ENCODE measurements at places on chromosomes 5 and 9.

GRCh38 chr9:102631559-102631958 lies 363.6 kb upstream of the CYLC2 start:
- no peak for DNase-seq

DNA sequence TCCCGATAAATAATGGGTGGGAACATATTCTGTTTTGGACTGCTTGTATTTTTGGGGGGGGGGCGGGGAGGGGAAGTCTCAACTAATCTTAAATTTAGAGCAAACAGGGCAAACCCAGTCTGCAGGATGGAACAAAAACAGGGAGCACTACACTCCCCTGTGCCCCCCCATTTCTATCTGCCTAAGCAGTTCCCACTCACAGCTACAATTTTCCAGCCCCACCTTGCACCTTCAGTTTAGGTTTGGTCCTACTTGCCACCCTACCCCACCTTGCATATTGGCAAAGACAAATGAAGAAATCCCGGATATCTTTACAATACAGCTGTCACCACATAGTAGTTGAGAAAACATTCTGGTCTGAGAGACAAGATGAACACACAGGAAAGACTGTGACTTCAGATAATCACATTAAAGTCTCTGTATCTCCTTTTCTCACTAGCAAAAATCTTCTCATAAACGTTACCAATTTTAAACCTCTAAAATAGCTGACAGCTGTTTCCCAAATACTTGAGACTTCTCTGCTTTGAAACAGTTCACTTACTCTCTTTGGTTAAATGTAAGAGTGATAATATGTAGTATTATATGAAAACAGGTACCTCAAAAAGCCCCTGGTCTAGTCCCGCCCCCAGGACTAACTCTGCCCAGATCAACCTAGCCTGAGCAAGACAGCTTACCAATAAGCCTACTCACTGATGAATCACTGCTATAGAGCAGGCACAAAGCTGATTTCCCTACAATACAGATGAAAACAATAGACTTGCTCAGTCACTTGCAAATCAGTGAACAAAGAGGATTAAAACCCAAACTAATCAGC lies 5.2 kb upstream of the RAPGEF6 start:
- no peak for DNase-seq

GRCh38 chr9:89746385-89747116 lies 141.7 kb downstream of the GADD45G start:
- no peak for DNase-seq

DNA sequence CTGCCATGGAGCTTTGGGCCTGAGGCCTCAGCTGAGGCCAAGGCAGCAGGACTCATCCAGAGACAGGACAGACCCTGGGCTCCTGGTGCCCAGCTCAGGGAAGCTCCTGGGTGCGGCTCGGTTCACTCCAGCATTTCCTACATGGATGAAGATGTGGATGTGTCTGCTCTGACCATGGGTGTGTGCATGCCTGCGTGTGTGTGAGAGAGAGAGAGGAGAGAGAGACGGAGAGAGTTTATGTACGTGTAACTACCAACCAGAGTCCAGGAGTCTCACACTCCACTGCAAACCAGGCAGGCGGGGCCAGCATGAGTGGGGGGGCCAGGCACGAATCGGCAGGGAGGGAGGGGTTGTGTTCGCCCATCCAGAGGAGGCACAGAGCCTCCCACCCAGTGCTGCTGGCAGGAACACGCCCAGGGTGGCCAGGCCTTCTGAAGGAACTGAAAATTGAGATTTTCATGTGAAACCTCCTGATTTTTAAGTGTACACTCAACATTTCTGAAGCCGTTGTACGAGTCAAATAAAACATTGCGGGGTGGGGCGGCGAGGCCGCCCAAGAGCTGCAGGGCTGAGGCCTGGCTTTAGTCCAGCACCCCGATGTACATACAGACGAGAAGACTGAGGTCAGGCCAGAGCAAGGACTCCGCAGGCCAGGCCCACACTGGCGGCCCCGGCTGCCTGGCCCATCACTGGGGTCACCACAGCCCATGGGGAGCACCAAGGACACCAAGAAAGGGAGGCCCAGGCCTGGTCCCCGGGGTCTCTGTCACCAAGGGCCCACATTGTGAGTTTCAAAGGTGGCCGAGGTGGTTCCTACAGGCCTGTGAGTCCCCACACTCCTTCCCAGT lies 88.7 kb downstream of the ADAMTS2 start:
- DNase-seq: no peak

DNA sequence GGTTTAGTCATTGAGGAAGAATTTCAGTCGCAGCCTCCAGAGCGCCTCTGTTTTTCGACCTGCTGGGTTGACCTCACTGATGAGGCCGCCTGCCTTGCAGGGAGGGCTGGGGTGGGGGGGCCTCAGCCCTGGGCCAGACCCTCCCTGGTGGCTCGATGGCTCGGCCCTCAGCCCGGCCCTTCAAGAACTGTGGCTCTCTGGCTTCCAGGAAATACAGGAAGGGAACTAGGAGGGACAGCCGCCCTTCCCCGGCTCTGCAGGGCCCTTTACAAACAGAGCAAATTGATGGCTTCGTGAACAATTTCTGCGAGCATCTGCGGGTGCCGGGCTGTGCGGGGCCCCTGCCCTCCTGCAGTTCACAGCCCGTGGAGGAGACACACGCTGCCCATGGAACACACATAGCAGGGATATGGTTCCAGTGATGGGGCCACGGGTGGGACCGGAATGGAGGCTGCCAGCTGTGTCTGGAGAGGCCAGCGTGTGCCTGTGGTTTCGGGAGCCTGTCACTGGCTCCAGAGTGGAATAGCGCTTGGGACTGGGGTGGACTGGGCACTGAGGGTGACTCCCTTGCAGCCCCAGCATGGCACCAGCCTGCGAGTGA lies 39.6 kb downstream of the COL5A1 start:
- no peak for DNase-seq

GRCh38 chr5:93675460-93676450 lies 65.6 kb downstream of the POU5F2 start:
- no peak for DNase-seq

Data from cortex of kidney (tissue), 1 donor.